ENCODE measurements at places on chromosomes 5 and 9.

DNA sequence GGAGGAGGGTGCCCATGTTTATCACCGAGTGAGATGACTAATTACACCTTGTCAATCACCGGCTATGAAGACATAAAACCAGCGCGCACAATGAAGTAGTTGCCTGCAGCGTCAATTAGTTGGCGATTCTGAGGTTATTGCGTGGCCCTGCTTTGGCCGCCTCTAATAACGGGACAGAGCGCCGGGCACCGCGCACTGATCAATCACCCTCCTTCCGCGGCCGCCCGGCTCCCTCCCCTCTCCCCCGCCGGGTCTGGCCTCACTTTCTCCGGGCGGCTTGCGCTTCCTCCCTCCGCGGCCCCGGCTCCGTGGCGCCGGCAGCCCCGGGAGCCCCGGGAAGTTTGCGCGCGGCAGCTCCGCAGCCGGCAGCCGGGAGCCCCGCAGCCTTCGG, 3.3 kb upstream of the LHX2 start:
- DNase-seq, result peak; percentile 72

GRCh38 chr9:116812231-116813030, 125.3 kb downstream of the TRIM32 start:
- DNase-seq, result no peak

- no peak for DNase-seq
Measured at GRCh38 chr9:81861644-81862043, 66.6 kb upstream of the SPATA31D4 start.

DNA sequence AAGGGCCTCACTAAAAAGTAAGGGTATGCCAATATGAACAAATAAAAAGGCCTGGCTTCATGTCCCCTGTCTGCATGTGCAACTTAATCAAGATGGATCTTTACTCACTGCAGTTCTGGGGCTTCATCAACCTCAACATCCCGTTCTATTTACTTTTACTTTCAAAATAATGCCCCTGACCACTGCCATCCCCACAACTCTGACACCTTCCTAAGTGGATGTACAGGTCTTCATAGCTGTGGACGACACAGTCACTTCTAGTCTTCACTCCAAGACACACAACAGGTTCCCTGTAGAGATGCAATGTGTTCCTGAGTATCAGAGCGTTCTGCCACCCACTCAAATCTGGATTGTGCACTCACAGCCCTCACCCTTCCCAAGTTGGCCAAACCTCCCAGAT, 136.1 kb downstream of the ENC1 start:
- no peak for DNase-seq

DNA sequence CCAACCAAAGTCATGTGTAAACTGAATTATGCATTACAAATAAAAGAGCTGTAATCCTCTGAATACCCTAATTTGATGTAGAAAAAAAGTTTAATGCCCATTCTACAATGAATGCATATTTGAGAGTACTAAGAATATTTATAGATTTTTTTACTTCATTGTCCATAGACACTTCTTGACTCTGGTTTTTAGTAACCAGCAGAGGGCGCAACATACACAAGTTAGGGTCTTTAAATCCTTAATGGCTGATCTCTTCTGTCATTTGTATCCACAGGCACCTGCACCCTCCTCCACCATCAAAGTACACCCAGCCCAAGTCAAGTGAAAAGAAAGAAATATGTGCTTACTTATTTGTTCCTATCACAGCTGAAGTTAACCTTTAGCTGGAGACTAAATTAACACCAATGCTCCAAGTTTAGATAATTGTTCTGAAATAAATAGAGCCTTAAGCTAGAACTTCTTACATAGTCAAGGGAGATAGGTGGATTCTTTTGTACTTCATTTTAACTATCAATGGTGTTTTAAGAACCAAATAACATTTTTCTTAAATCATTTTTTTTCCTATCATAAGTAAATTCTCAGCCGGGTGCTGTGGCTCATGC, 524.2 kb upstream of the DAB2 start:
- peak; percentile 70 for DNase-seq
